ENCODE measurements at places on chromosomes 11 and 22.
A peak's percentile ranks its signal among the peaks of the same experiment; 100 is the strongest.

DNA sequence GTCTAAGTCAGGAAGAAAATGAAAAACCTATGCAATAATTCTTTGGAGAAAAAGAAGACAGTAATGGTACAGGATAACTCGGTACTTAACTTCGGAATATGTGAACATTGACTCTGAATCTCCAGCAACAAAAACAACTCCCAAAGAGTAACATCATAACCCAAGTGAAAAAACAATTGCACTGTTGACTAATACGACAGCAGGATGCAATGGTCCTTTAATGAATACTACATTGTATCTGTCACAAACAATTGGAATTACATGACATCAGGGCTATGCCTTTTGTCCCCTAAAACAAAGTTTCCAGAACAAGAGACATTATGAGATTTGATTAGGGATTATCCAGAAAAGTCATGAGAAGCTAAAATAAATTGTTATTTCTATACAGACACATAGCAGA, 1065.9 kb downstream of the LRRC4C start:
- no peak for DNase-seq

DNA sequence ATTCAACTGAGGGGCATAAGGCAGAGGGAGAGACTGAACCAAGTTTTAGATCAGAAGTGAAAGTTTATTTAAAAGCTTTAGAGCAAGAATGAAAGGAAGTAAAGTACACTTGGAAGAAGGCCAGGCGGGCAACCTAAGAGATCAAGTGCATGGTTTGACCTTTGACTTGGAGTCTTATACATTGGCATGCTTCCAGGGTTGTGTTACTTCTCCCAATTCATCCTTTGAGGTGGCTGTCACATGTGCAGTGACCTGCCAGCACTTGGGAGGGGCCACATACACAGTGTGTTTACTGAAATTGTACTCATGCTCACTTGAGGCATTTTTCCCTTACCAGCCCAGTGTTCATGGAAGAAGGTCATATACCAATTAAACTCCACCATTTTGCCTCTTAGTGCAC, 30.4 kb downstream of the CYP2R1 start:
- no peak for DNase-seq

- no peak for DNase-seq
Measured at GRCh38 chr11:94835594-94835927, 67.4 kb downstream of the AMOTL1 start.

GRCh38 chr11:96329419-96329818, 13.6 kb downstream of the MAML2 start:
- DNase-seq = peak; percentile 64

DNA sequence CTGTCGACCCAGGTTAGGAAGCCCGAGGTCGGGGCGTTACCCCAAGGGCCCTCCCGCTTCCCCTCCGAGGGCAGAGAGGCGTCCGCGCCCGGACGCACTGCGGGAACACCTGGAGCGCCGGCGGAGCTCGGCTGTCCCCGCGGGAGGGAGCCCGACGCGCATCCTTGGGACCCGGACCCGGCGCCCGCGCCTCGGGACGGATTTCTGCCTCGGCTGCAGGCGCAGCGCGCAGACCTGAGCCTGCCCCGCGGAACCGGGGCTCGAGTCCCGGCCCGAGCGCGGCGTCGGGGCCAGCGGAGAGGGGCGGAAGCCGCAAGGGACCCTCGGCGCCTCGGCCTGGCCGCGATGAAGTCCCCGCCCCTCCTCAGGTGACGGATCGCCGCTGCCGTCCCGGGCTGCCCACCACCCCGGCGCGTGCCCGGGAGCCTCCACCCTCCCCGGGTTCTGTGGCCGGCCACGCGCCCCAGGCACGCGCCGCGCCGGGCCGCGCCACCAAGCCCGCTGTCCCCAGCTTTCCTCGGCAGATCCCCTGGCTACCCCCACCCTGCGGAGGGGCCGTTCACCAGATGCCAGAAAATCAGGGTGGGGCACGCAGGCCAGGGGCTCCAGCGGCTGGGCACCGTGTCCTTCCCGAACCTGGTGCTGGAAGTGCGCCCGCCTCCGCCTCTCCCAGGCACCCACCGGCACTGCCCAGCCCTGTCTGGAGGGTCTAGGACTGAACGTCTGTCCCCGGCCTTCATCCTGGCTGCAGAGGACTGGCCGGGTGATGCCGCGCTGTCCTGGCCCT, 410 bp downstream of the GLB1L3 start:
- DNase-seq = no peak

GRCh38 chr22:37916311-37916710, 10.2 kb downstream of the MICALL1 start:
- DNase-seq = no peak

DNA sequence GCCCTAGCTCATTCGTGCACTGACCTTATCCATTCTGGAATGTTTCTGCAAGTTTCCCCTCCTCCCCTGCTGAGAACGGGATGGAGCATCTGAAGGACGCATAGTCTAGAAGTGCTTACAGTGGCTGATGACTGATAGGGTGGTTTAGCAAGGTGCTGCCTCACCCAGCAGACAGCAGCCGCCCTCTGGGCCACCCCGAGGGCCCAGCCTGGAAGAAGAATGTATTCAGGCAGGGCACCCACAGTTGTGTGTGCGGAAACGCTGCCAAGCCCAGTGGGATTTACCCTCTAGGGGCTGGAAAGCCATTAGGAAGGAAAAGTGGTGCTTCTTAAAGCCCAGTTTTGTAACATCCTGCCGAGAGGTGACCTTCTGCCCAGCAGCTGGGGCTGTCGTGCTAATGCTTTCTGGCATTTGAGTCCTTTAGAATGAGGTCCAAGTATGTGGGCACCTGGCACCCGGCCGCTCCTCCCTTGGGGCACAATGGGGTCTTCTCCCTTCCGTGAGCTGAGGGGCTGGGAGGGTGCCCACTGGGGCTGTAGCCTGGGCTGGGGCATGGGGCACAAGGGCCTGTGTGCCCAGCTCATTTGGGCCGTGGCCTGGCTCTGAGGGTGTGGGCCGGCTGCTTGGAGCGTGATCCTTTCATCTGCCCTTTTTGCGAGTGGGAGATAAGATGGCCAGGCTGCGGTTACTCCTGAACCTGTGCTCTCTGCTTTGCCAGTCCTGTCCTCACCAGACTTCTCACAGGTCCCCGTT, 14.4 kb downstream of the FBLN1 start:
- DNase-seq = peak; percentile 20

- no peak for DNase-seq
Measured at GRCh38 chr11:117950993-117951961, 22.1 kb upstream of the TMPRSS13 start.

- DNase-seq = no peak
Measured at GRCh38 chr11:113926273-113927197, 21.9 kb downstream of the HTR3B start.

DNA sequence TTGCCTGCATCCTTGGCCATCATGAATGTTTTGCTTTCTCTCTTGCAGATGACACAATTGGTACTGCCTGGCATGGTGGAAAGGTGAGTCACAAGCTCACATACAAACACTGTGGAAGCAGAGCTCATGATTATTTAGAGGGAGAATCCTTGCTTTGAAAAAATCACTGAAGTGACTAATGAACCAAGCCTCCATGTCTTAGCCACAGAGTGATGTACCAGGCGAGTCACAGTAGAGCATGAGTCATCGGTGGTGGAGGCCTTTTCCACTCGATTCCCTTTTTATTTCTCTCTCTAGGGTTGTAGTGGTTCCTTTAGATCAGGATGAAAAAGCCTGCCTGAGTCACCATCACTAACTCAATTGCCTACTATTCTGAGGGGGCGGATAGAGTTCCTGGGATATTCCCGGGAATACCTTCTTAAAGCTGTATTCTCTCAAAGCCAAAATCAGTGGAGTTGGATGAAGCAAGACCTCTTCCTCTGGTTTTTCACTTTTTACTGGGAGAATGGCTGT, 49.6 kb upstream of the ALKBH3 start:
- DNase-seq = peak; percentile 100

DNA sequence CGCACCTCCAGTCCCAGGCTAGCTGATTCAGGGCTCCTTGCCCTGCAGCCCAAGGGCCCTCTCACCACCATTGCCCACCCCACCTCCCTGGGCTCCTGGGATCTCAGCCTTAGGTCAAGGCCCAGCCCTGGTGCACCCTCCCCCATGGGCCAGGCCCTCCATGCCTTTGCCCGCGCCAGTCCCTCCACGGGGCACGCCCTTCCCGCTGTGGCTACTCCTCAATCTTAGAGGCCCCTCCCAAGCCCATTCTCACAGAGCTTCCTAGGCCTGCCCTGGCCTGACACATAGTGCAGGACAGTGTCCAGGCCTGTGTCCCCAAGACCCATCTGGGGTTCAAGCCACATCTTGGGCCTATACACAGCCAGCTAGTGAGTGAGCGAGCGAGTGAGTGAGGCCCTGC, 6.9 kb downstream of the GP1BB start:
- DNase-seq = no peak

DNA sequence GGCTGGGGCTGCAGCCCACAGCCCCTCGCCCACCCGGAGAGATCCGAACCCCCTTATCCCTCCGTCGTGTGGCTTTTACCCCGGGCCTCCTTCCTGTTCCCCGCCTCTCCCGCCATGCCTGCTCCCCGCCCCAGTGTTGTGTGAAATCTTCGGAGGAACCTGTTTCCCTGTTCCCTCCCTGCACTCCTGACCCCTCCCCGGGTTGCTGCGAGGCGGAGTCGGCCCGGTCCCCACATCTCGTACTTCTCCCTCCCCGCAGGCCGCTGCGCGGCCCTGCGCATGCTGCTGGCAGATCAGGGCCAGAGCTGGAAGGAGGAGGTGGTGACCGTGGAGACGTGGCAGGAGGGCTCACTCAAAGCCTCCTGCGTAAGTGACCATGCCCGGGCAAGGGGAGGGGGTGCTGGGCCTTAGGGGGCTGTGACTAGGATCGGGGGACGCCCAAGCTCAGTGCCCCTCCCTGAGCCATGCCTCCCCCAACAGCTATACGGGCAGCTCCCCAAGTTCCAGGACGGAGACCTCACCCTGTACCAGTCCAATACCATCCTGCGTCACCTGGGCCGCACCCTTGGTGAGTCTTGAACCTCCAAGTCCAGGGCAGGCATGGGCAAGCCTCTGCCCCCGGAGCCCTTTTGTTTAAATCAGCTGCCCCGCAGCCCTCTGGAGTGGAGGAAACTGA, 731 bp downstream of the GSTP1 start:
- DNase-seq = peak; percentile 44

DNA sequence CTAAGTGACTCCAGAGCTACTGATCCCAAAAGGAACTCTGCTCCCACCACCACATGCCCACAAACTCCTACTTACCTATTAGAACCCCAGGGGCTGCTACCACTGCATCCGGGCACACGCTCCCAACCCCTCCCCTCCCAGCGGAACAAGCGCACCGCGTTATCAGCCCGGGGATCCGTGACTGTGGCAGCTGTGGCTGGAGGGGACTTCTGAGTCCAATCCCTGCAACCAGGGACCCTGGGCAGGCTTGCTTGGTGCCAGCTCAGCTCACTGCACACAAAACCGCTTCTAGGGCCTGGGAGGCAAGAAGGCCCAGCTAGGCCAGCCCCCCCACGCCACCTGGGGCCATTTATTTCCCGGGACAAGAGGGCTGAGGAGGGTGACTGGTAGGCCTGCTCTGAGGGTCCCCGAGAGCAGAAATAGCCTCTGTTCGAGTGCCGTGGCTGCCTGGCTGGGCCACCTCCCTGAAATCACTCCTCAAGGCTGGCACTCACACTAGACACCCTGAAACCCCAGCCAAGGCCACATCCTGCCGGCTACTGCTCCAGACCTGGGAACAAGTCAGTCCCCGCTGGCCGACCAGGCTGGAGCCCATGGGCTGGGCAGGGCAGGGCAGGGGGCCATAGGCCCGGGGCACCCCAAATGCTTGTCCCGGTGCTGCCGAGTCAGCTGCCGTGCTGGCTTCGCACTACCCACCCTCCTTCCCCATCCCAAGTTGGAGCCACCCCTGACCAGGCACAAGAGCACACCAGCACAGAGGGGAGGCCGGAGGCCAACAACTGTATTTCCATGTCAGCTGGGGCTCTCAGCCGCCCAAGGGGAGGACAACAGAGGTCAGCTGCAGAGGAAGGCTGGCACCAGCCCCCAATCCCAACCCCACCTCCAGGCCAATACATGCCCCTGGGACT, 1.9 kb upstream of the IFITM10 start:
- DNase-seq = no peak

- DNase-seq = no peak
Measured at GRCh38 chr22:28269277-28269676, 350.2 kb upstream of the PITPNB start.

DNA sequence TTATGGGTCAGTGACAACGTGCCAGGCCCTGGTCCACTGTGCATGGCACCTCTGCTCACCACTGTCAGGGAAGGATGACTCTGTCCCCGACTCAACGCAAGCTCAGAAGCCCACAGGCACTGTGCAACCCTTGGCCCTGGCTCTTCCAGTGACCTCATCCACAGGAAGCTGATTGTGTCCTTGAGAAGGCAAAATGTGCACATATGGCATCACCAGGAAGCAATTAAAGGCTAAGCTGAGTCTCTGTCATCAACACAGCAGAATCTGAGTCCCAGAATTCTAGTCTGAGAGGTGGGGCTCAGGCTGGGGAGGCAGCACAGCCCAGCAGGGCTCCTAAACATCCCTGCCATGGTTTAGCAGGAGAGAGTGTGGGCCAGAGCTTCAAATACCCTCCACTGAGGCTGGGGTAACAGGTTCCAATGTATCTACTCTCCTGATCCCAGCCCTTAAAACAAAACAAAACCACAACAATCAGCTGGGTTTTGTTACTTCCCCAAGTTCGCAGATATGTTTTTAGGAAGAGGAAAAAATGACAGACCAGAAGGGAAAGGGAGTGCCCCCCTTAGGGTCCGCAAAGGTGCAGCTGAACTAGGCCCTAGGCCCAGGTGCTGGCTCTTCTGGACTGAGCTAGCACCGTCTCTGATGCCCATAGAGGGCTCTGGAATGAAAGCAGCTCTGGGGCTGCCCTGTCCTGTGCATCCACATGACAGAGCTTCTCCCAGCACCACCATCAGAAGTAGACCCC, 33.5 kb upstream of the GNAZ start:
- DNase-seq = peak; percentile 76

- DNase-seq = no peak
Measured at GRCh38 chr11:47899801-47900200, 51.7 kb upstream of the NUP160 start.

GRCh38 chr11:110774138-110775014, 62.1 kb upstream of the ARHGAP20 start:
- DNase-seq = no peak

- DNase-seq = no peak
Measured at GRCh38 chr22:49479566-49479965, 348.1 kb downstream of the BRD1 start.

GRCh38 chr11:8122173-8122764, 41.3 kb downstream of the TUB start:
- DNase-seq = no peak

DNA sequence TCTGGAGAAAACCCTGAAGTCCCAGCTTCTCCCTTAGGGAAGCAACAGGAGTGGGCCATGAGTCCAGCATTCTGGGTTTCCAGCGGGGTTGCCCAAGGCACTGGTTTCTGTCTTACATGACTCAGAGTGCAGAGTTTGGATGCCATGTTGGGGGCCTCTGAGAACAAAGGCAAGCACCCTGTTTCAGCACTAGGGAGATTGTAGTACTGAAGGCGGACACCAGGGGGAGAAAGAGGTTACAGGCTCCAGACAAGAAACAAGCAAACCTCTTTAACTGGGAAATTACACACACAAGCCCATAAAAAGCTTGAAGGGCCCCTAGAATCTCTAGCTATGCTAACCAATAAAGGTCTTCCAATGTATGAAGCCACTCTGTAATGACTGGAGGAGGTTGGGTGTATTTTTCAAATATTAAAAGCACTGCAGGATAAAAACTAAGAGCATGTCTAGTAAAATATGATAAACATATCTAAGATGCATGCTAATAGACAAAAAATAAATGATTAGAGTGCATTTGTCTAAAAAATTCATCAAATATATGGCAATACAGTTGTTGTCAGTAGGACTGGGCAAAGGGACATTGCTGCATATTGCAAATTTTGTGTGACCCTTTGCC, 7.1 kb downstream of the MS4A6E start:
- DNase-seq = peak; percentile 65

GRCh38 chr11:46948378-46949131, 12.0 kb downstream of the CSTPP1 start:
- peak; percentile 69 for DNase-seq

All from kidney tubule cell (primary cell).